ENCODE measurements at places on chromosomes 2 and 18. TPM values are rescaled to one million over a fixed set of nuclear protein-coding genes. Genes with fewer than 3 reads are reported as not detected.

Gene DRC1
- total RNA-seq: 0.22 TPM

Gene LCT
- total RNA-seq: 0.05 TPM

Gene BIRC6
- total RNA-seq: 32.5 TPM

Gene GLI2
- total RNA-seq: 18.5 TPM

Gene ANKRD30BL
- total RNA-seq: not detected

Gene IGFBP5
- 0.31 TPM for total RNA-seq

Gene SULT1C2
- 1.3 TPM for total RNA-seq

Gene PSTPIP2
- total RNA-seq: 0.33 TPM

Gene POTEC
- total RNA-seq: not detected

Gene ZNF532
- 20.7 TPM for total RNA-seq

Gene AQP12A
- total RNA-seq: not detected

Gene FER1L5
- total RNA-seq: not detected

Gene MC5R
- total RNA-seq: not detected

Gene VIT
- total RNA-seq: not detected

Gene FAP
- not detected for total RNA-seq

Gene GAD1
- 0.73 TPM for total RNA-seq

Gene GRB14
- 5.2 TPM for total RNA-seq

Gene GAREM2
- total RNA-seq: 9.7 TPM

Gene EMILIN2
- total RNA-seq: 12.3 TPM

Gene CNDP1
- total RNA-seq: not detected

Gene CDH2
- total RNA-seq: 35.9 TPM

Gene UGT1A6
- total RNA-seq: 0.81 TPM

Gene PLGLB1
- total RNA-seq: 1.1 TPM

Gene REEP1
- total RNA-seq: 1.3 TPM

Gene CRIM1
- 134 TPM for total RNA-seq

Gene FSHR
- not detected for total RNA-seq

Gene DPP4
- 0.76 TPM for total RNA-seq

Gene RAB6C
- total RNA-seq: not detected

Gene ABHD1
- 1.9 TPM for total RNA-seq

Gene TCF4
- 2.5 TPM for total RNA-seq

Gene MOCOS
- total RNA-seq: 2.7 TPM

Gene EMX1
- 0.20 TPM for total RNA-seq

Gene ASB18
- not detected for total RNA-seq

Gene ANKRD23
- 1.0 TPM for total RNA-seq

Gene CDK15
- total RNA-seq: not detected

Gene ACMSD
- not detected for total RNA-seq

Gene DNAH7
- total RNA-seq: 0.76 TPM

Gene CSRNP3
- total RNA-seq: not detected

Gene GAREM1
- total RNA-seq: 2.5 TPM

Gene FIGN
- total RNA-seq: 2.1 TPM

Gene CRYBA2
- total RNA-seq: not detected

Gene RDH14
- 40.5 TPM for total RNA-seq

Gene PCARE
- not detected for total RNA-seq
